ENCODE measurements at places on chromosomes 16 and 17. TPM values are rescaled to one million over a fixed set of nuclear protein-coding genes. Genes with fewer than 3 reads are reported as not detected.

Gene TP53TG3D
- total RNA-seq: not detected

Gene OTOA
- not detected for total RNA-seq

Gene EME1
- 4.5 TPM for total RNA-seq

Gene CDRT15
- total RNA-seq: not detected

Gene MYH10
- 62.6 TPM for total RNA-seq

Gene FNDC8
- not detected for total RNA-seq

Gene FAM171A2
- total RNA-seq: 7.9 TPM

Gene NTN3
- total RNA-seq: 1.2 TPM

Gene SLFN14
- not detected for total RNA-seq

Gene DNAAF1
- not detected for total RNA-seq

Gene TMEM238L
- not detected for total RNA-seq

Gene KRT25
- not detected for total RNA-seq

Gene MT1M
- 12.5 TPM for total RNA-seq

Gene ALOX15B
- 0.80 TPM for total RNA-seq

Gene ZACN
- not detected for total RNA-seq

Gene CES3
- total RNA-seq: 0.24 TPM

Gene SLX1B
- total RNA-seq: 42.6 TPM

Gene SSH2
- total RNA-seq: 50.9 TPM

Gene TNFSF13
- total RNA-seq: 4.9 TPM

Gene CCDC154
- total RNA-seq: 0.80 TPM

Gene TBC1D28
- total RNA-seq: not detected

Gene JPT1
- 339 TPM for total RNA-seq

Gene ITGB3
- 10.9 TPM for total RNA-seq
